B cell (primary cell): ENCODE measurements at places on chromosomes 7 and 10. TPM values are rescaled to one million over a fixed set of nuclear protein-coding genes. Genes with fewer than 3 reads are reported as not detected.

- no peaks in the 10 kb centered on the region for H3K4me1 ChIP-seq
- no peaks in the 10 kb centered on the region for H3K27me3 ChIP-seq
- DNase-seq, result no peak
- no peak overlapping the region for H3K27ac ChIP-seq
Measured at GRCh38 chr7:135178364-135178763, 7.9 kb upstream of the CYREN start.

GRCh38 chr10:112227331-112227987 is 43.9 kb upstream of the GPAM start:
- peaks cover 1% of the 10 kb centered on the region for H3K4me1 ChIP-seq
- H3K27ac ChIP-seq, result no peak overlapping the region
- no peak for DNase-seq
- no peaks in the 10 kb centered on the region for H3K27me3 ChIP-seq

Gene FAM25A
- total RNA-seq, result not detected in 2 replicates

DNA sequence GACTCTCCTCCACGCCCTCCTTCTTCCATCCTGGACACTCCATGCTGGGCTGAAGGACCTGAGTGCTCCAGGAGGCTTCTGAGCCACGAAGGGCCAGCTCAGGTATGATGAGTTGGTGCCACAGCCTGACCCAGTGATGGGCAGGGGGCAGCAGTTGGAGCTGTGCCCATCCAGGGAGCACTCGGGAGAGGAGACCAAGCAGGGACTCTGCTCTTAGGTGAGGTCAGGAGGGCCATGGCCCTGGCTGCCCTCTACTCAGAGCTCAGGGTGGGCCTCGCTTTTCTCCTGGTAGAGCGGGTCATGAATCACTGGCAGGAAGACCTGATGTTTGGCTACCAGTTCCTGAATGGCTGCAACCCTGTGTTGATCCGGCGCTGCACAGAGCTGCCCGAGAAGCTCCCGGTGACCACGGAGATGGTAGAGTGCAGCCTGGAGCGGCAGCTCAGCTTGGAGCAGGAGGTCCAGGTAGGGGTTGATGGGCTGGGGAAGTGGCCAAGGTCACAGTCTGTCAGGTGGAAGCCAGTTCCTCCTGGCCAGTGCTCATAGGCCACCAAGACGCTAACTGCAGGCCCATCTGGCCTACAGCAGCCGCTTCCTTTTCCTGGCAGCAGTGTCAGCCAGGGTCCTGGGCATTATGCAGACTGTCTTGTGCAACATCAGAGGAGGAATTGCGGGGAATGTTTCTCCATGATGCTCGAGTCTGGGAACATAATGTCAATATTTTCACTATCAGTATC is 50.8 kb downstream of the ALOX5 start:
- H3K4me1 ChIP-seq, result peaks cover 25% of the 10 kb centered on the region
- H3K27ac ChIP-seq, result no peak overlapping the region
- no peak overlapping the region for H3K4me3 ChIP-seq
- H3K36me3 ChIP-seq, result peaks cover 1% of the 10 kb centered on the region
- H3K27me3 ChIP-seq, result no peaks in the 10 kb centered on the region

Gene CRHR2
- not detected in 2 replicates for total RNA-seq

Gene LEP
- not detected in 2 replicates for total RNA-seq

- H3K27me3 ChIP-seq, result peaks cover 4% of the 10 kb centered on the region
- DNase-seq, result no peak
- H3K4me1 ChIP-seq, result no peaks in the 10 kb centered on the region
- H3K4me3 ChIP-seq, result no peak overlapping the region
- H3K27ac ChIP-seq, result no peak overlapping the region
Measured at GRCh38 chr7:3464900-3465622, 164.0 kb downstream of the SDK1 start.

Gene TAX1BP1
- total RNA-seq, result 94.7 and 104 TPM in 2 replicates

DNA sequence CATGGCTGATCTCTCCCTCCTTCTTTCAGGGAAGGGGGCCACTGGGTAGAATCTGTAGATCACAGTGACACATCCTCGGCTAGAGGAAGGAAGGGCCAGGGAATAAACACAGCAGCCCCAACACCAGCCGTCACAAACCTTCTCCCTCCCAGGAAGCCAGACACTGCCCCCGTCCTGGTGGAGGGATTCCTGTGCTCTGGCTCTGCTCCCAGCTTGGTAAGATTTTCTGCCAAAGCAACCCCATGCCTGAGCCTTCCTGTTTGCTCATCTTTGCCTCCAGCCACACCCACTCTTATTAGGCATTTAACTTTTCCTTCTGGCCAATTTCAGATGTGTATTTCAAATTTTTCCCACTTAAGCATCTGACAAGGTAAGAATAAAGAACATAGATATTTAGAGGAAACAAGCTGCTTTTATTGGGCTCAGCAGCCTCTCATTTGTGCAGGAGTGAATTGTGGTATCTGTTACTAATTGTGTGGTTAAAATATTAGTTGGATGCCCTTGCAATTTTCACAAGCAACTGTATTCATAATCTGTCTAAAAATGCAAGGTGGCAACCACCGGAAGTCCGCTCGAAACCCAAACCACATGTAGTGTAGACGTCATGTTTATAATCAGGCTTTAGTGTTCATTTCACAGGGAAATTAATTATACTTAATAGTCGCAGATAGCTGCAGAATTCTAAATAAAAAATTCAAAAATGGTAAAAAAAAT is 13.2 kb upstream of the NPS start:
- DNase-seq, result no peak
- no peak overlapping the region for H3K27ac ChIP-seq
- no peaks in the 10 kb centered on the region for H3K4me1 ChIP-seq
- H3K4me3 ChIP-seq, result no peak overlapping the region
- H3K27me3 ChIP-seq, result no peaks in the 10 kb centered on the region

Gene TMEM196
- not detected in 2 replicates for total RNA-seq

DNA sequence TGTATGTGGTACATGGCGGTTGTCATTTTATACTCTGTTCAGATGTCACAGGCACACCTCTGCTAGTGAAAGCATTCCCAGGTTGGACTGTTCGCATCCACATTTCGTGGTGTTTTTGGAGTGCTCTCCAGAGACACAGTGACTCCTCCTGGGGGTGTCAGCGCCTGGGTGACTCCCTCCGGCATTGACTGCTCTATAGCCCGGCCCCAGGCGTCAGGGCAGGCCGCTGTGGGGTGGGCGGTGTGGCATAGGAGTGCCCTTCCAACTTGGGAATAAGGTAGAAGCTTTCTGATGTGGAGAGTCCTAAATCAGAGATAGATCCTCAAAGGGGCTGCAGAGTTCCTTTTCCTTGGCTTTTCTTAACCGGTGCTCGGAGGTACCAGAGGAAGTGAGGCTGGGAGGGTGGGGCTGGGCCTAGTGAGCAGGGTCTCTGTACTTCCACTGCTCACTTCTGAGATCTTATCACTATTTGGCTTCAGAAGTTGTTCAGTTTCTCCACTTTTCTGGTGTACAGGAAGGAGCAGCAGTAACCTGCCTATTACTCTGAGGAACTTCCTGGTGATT is 32.3 kb downstream of the CCNY start:
- no peak overlapping the region for H3K27ac ChIP-seq
- H3K4me1 ChIP-seq, result peaks cover 42% of the 10 kb centered on the region
- H3K4me3 ChIP-seq, result no peak overlapping the region

- H3K27ac ChIP-seq, result no peak overlapping the region
- no peaks in the 10 kb centered on the region for H3K36me3 ChIP-seq
- H3K27me3 ChIP-seq, result no peaks in the 10 kb centered on the region
- no peak overlapping the region for H3K4me3 ChIP-seq
- peaks cover 23% of the 10 kb centered on the region for H3K4me1 ChIP-seq
Measured at GRCh38 chr7:28785041-28785995, 172.8 kb downstream of the TRIL start.

DNA sequence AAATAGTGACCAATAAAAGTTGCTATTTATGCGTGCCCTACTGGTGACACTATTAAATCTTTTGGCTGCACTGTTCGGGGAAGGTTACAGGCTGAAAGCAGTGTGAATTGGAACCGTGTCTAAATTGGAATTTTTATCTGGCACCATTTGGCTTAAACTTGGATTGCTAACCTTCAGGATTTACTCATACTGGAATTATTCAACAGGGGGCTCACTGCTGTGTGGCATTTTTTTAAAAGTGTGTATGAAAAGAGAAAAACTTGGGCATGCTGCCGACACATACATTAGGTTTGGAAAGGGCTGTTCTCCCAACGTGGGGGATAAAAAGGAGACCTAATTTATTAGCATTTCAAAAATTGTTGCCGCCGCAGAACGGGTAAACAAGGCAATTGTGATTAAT is 537.9 kb upstream of the MGMT start:
- no peak overlapping the region for H3K27ac ChIP-seq
- no peaks in the 10 kb centered on the region for H3K4me1 ChIP-seq
- H3K27me3 ChIP-seq, result no peaks in the 10 kb centered on the region

GRCh38 chr7:128347647-128348097 is 4.0 kb upstream of the RBM28 start:
- DNase-seq, result no peak
- H3K4me1 ChIP-seq, result peaks cover 12% of the 10 kb centered on the region
- peaks cover 15% of the 10 kb centered on the region for H3K27me3 ChIP-seq
- H3K4me3 ChIP-seq, result no peak overlapping the region

DNA sequence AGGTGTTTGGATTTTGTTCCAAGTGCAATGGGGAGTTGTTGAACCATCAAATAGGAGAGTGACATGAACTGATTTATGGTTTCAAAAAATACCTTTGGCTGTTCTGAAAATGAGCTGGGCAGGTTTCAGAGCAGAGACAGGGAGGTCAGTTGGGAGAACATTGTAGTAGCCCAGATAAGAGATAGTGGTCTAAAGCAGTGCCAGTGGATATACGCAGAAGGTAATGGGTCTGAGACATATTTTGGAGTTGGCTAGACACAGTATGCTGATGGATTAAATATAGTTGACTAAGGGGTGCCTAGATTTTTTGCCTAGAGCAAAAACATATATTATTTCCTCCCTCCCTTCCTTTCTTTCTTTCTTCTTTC is 21.3 kb upstream of the CDK14 start:
- no peak overlapping the region for H3K27ac ChIP-seq
- peaks cover 13% of the 10 kb centered on the region for H3K4me1 ChIP-seq
- no peak for DNase-seq
- no peak overlapping the region for H3K4me3 ChIP-seq

- peaks cover 16% of the 10 kb centered on the region for H3K4me1 ChIP-seq
- H3K36me3 ChIP-seq, result no peaks in the 10 kb centered on the region
- no peak overlapping the region for H3K4me3 ChIP-seq
- no peak overlapping the region for H3K27ac ChIP-seq
- no peak for DNase-seq
- no peaks in the 10 kb centered on the region for H3K27me3 ChIP-seq
Measured at GRCh38 chr7:25653384-25653783, 425.1 kb upstream of the NPVF start.

DNA sequence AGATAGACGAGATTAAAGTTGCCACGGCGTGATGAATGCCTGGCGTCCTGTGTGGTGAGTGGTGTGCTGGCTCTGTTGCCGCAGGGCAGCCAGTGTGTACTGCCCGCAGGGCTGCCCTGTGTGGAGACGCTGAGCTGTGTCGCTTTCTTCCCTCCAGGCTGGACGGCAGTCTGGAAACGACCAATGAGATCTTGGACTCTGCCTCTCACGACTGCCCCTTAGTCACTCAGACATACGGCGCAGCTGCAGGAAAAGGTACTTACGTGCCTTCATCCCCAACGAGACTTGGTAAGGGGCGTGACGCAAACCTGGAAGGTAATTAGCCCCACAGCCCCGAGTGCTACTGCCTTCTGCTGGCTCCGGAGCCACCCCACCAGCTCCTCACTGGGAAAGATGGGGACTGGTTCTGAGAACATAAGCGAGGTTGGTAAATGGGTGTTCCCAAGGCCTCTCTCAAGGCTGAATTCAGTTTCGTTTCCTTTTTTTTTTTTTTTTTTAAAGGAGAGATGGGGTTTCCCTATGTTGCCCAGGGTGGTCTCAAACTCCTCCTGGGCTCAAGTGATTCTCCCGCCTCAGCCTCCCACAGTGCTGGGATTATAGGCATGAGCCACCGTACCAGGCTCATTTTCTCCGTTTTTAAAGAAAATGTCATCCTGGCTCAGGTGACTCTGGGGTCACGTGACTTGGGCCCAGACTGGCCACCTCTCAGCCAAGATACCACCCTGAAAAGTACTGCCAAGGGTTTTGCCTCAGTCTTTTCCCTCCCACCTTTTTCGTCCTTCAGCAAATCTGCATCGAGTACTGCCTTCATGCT is 39.6 kb downstream of the WIPI2 start:
- peak overlapping the region; percentile 97 for H3K27ac ChIP-seq
- no peaks in the 10 kb centered on the region for H3K27me3 ChIP-seq
- H3K36me3 ChIP-seq, result no peaks in the 10 kb centered on the region
- peaks cover 56% of the 10 kb centered on the region for H3K4me1 ChIP-seq

Gene CALHM1
- total RNA-seq, result 0.34 and 0.41 TPM in 2 replicates

Gene MMRN2
- total RNA-seq, result 1.1 TPM in 1 of 2 replicates, not detected in the other

GRCh38 chr10:86203162-86203905 is 163.3 kb downstream of the GRID1 start:
- no peaks in the 10 kb centered on the region for H3K36me3 ChIP-seq
- no peaks in the 10 kb centered on the region for H3K4me1 ChIP-seq
- H3K4me3 ChIP-seq, result no peak overlapping the region
- no peak for DNase-seq

DNA sequence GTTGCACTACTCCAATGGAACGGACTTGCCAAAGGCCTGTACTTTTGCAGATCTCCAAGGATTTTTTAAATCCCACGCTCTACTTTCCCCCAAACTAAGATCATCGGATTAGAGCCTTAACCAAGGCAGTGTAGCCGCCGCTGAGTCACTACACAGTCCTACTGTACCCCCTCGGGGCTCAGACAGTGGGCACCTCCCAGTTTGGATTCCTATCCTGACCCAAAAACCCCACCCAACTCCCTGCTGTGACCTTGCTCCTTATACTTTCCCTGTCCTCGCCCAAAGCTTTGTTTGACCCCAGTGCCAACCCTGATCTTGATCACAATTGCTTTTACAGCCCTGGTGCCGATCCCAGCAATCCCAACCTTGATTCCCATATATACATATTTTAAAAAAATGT is 17.5 kb upstream of the PLAU start:
- H3K4me3 ChIP-seq, result no peak overlapping the region
- no peaks in the 10 kb centered on the region for H3K27me3 ChIP-seq
- no peak for DNase-seq

DNA sequence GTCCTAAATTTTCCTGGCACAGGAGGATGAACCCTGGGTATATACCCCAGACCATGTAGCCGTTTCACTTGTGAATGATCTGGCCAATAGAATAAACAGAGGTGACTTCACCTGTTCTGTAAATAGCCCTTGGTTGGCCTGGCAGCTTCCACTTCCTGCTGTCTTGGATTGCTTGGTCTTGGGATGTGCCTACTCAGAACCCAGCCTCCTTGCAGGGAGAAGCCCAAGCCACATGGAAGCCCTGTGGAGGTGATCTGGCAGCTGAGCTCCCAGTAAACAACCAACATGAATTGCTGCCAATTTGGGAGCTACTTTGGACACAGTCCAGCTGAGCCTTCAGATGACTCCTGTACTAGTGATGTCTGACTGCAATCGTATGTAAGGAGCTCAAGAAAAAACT is 4.8 kb upstream of the RAPGEF5 start:
- no peak for DNase-seq
- no peak overlapping the region for H3K27ac ChIP-seq
- H3K27me3 ChIP-seq, result no peaks in the 10 kb centered on the region
- H3K4me3 ChIP-seq, result no peak overlapping the region
- peaks cover 5% of the 10 kb centered on the region for H3K4me1 ChIP-seq

Gene ANKMY2
- 17.8 and 18.2 TPM in 2 replicates for total RNA-seq

DNA sequence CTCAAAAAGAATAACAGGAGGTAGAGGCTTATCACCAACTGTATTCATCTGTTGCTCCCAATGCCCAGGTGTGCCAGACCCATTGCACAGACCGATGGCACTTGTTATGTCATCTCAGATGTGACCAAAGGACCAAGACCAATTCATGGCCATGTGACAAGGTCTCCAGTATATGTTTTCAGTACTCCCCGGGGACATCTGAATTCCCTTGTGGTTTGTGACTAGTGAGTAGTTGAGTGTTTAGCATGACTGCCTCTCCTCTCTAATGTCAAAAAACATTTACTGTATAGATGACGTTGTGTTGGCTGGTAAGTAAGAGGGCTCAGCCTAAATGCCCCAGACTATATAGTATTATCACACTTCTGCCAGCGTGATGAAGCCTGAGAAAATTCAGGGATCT is 202.1 kb upstream of the SMIM30 start:
- no peak overlapping the region for H3K27ac ChIP-seq
- H3K36me3 ChIP-seq, result no peaks in the 10 kb centered on the region
- no peak for DNase-seq
